NCI-H2107 (cell line): ENCODE measurements at places on chromosomes 4 and X.

DNA sequence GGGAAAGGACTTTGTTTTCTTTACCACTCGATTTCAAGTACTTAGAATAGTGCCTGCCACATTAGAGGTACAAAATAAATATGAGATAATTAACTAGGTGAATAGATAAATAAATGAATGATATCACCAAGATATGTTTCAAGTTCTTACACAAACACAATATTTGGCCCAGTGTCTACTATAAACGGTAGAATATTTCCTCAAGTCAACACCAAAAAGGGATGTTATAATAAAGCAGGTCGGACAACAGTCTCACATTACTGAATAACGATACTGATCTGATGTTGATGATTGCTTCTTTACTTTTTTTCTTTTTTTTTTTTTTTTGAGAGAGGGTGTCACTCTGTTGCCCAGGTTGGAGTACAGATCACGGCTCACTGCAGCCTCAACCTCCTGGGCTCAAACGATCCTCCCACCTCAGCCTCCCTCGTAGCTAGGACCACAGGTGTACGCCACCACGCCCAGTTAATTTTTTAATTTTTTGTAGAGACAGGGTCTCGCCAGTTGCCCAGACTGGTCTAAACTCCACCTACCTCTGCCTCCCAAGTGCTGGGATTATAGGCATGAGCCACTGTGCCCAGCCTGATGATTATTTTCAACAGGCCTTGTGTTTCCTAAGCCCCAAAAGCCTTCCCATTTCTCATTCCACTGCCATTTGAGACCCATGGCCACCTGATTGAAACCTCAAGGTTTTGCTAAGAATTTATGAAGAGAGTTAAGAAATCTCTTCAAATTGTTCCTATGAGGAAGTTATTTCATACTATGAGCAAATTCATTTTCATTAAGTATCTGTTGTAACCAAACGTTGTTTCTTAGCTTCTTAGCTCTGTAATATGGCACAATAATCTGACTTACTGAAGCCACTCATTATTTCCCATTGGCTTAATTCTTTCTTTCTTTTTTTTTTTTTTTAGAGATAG lies 2.3 kb downstream of the MANBA start:
- DNase-seq: no peak

DNA sequence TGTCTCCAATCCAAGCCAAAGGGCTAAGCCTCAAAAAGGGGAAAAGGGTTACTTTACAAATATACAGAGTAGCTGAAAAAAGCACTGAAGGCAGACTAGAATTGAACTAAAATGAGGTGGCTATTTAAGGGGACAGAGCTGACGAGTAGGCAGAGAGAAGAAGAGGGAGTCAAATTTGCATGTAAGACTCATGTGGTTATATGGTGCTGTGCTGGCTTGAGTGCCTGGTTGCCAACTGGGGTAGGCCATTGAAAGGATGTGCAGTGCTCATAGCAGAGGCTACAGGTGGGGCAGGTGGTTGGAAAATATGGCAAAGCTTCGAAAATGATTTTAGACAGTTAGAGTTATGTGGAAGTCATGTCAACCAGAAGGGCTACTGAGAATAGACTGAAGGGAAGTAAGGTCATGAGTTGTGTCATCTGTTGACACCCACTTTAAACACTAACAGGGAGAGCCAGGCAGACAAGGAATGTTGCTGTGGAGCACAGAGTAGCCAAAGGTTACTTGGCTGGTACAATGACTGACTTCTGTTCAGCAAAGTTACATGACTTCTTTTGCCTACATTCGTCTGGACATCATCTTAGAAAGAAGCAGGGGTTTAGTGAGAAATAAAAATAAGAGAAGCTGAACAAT lies 1210.4 kb downstream of the ADGRL3 start:
- DNase-seq: no peak

DNA sequence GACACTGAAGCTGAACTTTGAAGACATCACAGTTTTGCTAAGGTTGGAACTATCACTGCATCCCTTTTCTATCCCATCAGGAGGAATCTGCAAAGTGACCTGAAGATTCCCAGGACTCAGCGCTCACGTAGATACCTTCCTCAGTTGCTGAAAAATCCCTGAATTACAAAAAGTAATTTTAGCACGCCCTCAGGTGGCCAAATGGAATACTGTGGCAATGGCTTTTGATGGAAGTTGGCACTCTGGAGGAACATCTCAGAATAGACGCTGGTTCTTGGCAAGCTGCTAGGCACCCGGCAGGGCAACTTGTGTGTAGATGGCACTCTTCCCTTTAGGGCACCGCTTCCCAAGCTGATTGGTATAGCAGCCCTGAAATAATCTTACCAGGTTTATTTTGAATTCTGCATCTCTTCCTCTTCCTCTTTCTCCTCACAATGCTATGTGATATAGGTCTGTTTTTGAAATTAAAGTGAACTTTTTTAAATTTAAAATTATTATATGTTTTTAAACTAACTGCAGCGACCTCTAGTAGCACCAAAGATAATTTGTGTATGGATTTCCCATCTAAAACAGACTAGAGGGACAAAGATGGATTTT lies 16.3 kb upstream of the ESX1 start:
- DNase-seq: peak; percentile 43

GRCh38 chr4:81914623-81915022 lies 442.9 kb upstream of the RASGEF1B start:
- no peak for DNase-seq

DNA sequence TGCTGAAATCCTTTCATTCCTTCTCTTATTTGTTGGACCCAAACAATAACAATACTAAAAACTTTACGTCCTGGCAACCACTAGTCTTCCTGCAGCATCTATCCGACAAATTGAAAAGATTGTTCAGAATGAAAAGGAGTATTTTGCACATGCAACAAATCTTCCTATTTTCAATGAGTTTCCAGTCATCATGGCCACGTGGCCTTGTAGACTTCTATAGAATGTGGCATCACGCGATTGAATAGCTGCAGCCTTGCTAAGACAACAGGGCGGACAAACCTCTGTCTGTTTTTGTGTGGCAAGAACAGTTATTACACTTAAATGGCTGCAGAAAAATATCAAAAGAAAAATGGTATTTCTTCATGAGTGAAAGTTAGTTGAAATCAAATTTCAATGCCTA lies 297.9 kb upstream of the LCORL start:
- no peak for DNase-seq

DNA sequence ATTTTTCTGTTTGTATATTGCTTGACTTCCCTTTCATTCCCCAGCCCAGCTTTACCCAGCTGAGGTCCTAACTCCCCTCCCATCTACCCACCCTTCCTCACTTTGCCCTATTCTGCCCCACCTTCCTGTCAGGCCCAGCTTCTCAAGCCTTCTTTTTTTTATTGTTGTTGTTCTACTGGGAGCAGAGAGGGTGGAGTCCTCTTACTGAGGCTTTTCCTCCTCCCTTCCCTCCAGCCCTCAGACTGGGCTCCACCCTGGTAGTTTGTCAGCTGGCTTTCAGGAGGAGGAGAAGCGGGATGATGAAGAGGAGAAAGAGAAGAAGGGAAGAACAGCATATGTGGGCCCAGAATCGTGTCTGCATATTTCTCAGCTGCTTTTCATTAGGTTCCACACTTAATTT lies 3.2 kb upstream of the KLF8 start:
- DNase-seq: no peak

GRCh38 chr4:182684796-182685195 lies 232.4 kb downstream of the DCTD start:
- no peak for DNase-seq

DNA sequence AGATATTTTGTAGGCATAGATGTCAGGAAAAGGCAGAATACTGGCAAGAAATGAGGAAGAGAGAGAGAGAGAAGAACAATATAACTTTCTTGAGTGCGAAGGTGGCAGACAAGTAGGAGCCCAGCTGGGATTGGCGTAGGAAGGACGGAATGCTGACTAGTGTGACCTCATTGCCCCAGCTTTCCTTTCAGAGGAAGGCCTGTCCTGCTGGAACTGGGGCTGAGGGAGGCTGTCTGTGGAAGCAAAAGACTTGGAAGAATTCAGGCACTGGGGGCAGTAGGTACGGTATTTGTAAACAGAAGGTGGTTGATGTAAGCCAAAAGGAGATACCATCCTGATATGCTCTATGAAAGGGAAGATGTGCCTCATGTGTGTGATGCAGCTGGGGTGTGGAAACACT lies 818.4 kb downstream of the ADGRL3 start:
- no peak for DNase-seq

DNA sequence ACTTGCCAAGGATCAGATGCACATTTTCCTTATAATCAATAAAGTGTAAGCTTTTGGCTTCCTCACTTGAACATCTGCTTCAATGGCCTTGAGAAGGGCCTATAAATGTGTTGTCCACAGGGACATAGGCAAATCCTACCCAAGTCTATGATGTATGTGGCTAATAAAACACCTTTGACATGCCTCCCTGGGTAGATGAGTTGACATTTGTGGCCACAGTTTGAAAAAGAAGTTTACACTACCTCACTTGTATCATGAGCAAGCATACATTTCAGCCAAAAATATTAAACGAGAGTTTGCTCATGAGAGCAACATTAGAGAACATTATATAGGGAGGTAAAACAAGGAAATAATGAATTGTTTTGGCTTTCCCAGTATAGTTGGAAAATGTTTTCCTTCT lies 1067.7 kb downstream of the C4orf33 start:
- DNase-seq: no peak

GRCh38 chr4:145186729-145187128 lies 6.3 kb upstream of the OTUD4 start:
- no peak for DNase-seq
